ENCODE measurements at places on chromosomes 4 and X.
A peak's percentile ranks its signal among the peaks of the same experiment; 100 is the strongest.

DNA sequence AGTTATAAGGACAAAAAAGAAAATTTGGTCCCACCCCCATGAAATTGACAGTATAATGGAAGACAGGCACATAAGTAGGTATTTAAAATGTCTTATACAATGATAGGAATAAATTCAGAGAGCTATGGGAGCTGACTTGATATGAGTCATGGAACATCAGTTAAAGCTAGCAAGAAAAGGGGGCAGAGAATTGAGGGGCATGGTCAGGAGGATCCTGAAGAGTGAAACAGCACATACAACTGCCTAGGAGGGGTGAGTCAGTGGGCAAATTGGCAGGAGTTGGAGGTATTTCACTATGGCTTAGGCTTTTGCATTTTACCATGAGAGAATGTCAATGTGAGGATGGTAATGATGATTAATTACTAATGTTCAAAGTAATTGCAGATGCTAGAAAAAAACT lies 95.4 kb upstream of the BANK1 start:
- DNase-seq: peak; percentile 25

DNA sequence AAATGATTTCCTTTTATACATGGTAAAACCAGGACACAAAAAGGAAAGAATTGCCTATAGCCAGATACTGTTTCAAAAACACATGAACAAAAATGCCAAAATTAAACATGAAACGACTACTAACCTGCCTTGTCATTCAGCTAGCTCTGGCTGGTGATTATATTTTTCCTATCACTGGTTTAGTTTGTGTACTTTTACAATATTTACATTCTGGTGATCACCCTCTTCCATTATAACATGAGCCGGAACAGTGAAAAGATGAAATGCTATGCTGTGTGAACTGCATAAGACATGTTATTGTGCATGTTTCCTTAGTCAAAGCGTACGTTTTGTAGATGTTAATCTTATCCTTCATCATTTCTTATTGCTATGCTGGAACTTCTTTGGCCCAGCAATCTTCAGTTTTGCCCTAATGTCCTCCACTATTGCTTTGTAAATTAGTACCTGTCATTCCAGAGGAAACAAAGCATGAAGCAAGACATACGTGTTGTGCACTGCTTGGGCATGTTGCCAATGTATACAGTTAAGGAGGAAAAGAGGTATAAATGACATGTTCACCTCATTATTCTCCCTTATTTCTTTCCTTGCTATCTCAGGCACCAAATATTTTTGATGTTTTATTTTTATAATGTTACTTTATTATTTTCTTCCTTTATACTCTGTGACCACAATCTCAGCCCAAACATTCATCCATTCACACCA lies 386.3 kb downstream of the ARHGAP24 start:
- DNase-seq: peak; percentile 16

DNA sequence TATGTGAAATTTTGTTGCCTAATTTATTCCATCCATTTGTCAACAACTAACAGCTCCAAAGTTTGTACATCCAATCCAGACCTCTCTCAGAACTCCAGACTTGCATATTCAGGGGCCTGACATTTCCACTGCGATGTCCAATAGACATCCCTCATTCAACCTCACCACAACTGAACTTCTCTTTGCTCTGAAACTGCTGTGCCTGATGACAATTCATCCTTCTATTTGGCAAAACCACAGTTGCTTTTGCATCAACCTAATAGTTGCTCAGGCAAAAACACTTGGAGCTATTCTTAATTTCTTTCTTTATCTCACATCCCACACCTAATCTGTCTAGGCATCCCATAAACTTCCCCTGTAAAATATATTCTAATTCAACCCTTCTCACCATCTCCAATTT lies 56.5 kb downstream of the ANTXR2 start:
- no peak for DNase-seq

GRCh38 chr4:41359422-41359775 lies 102.7 kb downstream of the UCHL1 start:
- DNase-seq: no peak

DNA sequence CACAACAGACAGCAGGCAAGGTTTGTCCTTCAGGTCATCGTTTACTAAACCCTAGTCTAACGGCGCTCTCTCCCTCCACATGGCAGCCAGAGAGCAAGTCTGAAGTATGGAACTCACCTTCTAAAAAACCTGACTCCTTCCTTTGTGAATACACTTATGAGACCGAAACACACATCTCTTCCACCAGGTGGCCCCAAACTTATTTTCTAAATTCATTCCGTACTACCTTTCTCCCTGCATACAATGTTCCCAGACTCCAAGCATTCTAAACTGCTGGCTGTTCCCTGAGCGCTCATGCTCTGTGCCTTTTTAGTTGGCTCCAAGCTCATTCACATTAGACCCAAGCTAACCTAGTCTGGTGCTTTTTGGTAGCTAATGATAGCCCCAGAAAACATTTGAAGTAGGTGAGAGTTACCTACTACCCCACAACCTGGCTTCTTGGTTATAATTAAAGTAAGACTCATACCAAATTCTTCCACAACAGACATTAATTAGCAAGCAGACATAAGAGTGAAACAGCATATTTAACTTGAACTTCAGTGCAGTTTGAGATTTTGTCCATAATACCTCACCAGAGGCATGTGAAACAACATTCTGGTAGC lies 67.6 kb upstream of the DCLK2 start:
- DNase-seq: peak; percentile 86

DNA sequence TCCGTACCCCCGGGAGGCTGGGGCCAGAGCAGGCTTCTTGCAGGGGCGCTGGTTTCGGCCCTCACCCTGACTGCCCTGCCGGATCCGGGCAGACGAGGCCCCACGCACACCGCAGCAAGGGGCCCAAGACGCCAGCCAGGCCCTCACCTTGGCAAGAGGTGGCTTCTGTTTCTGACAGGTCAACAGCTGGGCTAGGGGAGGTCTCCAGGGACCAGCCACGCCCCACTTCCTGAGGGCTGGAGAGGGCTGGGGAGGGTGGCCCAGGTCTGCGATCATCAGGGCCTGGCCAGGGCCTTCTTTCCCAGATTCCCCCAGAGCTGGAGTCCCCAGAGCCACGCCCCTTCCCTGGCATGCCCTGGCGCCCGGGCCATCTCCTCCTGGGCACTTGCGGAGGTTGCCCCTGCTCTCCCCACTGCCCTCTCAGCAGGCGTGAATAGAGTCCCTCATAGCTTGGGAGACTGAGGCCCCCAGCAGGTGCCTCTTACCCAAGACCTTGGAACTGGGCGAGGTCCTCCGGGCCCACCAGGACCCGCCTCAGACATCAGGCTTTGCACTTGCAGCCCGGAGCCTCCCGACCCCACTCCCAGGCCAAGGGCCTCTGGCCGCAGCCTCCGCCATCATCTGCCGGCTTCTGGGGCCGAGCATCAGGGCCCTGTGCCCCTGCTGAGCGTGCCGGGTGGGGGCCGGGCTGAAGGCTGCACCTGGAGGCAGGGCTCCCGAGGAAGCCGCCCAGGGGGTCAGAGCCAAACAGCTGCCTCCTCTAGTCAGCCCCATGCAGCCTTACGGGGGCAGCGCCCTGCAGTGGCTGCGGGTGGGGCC lies 6.3 kb upstream of the FGFR3 start:
- DNase-seq: no peak

DNA sequence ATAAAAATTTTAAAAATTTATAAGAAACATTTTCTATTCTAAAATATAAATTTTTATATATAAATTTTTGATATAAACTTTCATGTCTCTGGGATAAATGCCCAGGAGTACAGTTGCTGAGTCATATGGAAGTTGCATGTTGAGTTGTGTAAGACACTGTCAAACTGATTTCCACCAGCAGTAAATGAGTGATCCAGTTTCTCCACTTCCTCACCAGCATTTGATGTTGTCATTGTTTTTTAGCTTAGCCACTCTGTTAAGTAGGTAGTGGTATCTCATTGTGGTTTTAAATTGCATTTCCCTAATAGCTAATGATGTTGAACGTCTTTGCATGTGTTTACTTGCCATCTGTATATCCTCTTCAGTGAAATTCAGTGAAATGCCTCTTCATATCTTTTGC lies 66.5 kb downstream of the MAMLD1 start:
- DNase-seq: peak; percentile 77

GRCh38 chr4:45846016-45846415 lies 277.8 kb downstream of the GABRG1 start:
- no peak for DNase-seq

DNA sequence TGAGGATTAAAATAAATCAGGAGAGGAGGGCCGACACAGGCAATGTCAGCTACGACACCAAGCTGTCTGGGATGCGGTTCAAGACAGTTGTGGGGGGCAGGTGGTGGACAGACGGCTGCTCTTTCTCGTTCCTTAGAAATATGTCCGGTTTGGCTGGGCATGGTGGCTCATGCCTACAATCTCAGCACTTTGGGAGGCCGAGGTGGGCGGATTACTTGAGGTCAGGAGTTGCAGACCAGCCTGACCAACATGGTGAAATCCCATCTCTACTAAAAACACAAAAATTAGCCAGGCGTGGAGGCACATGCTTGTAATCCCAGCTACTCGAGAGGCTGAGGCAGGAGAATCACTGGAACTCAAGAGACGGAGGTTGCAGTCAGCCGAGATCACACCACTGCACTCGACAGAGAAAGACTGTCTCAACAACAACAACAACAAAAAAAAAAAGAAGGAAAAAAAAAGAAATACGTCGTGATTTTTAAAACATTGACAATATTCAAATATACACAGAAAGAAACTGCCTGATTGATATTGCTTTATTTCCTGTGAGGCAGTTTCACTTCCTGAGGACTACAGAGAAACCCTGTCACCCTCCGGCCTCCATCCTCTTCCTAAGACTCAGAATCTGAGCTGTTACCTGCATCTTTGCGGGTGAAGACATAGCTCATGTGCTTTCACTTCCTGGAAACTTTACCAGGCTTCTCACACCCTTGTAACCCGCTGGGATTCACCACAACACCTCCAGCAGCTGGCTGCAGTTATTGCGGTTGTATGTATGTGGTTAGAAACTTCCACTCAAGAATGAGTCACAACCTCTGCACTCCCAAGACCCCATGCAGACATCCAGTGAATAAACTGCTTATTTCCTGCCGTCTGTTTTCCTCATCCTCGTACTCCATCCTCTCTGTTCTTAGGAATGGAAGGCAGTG lies 63.8 kb upstream of the STS start:
- peak; percentile 86 for DNase-seq

Measured in fibroblast of the aortic adventitia (primary cell).